ENCODE measurements at places on chromosomes 6 and 20.

GRCh38 chr20:821046-821730 lies 12.3 kb upstream of the FAM110A start:
- no peak for DNase-seq

- no peak for DNase-seq
Observed at GRCh38 chr6:30091577-30092381, 16.2 kb upstream of the RNF39 start.

DNA sequence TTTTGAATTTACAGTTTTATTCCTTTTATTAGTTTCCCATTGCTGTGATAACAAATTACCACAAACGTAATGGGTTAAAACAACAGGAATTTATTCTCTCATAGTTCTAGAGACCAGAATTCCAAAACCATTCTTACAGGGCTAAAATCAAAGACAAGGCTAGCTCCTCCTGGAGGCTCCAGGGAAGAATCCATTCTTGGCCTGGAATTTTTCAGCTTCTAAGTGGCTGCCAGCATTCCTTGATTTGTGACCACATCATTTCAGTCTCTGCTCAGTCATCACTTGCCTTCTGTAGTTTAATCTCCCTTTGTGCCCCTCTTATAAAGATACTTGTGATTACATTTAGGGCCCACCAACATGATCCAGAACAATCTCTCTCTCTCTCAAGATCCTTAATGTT lies 897 bp upstream of the SEL1L2 start:
- no peak for DNase-seq

GRCh38 chr6:42101186-42101657 lies 41.2 kb downstream of the C6orf132 start:
- no peak for DNase-seq

DNA sequence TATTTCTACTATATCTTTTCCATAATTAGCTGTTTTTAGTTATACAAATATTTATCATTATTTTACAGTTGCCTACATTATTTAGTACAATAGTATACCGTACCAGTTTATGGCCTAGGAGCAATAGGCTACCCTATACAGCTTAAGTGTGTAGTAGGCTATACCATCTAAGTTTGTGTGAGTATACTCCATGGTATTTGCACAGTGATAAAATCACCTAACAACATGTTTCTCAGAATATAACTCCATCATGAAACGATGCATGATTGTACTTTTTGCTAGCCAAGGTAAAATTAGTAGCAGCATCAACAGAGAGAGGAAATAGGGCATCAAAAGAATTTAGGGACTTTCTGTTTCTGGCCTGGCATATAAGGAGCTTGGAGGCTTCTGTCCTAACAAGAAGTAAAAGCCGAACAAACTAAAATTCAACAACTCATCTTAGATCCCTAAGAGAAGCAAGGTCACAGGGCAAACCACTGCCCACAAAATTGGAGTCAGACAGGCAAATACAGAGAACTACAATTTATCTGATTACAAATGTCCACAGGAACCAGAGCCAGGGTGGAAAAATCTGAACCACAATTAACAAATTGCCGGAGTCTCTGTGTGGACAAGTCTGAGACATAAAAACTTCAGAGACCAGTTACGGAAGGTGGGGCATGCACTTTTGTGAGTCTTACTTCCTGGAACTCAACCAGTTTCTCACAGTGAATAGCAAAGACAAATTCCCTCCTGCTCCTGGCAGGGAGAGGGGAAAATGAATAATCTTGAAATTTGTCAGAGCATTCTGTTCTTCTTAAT lies 671.4 kb downstream of the RFPL4B start:
- no peak for DNase-seq

GRCh38 chr6:30612687-30613248 lies 4.3 kb downstream of the PPP1R10 start:
- no peak for DNase-seq

DNA sequence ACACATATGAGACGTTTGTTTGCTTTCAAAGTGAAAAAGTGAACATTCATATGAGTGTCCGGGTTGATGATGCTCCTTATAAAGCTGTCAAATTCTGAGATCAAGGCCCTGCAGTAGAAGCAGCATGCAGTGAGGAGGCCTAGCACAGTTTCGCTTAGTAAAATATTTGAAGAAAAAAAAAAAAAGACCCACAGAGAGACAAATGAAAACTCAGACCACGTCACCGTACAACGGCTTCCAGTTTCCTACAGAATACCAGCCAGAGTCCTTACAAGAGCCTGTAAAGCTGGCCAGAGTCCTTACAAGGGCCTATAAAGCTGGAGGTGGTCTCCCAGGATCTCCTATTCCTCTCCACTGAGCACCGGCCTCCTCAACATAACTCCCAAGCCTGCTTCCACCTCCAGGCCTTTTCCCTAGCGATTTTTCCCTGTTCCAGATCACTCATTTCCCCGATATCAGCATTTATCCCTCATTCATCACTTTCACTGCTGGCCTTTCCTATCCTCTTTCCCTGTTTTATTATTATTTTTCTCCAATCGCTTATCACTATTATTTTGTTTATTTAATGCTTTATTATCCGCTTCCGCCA lies 1.5 kb upstream of the HMGN4 start:
- DNase-seq = peak; percentile 25

DNA sequence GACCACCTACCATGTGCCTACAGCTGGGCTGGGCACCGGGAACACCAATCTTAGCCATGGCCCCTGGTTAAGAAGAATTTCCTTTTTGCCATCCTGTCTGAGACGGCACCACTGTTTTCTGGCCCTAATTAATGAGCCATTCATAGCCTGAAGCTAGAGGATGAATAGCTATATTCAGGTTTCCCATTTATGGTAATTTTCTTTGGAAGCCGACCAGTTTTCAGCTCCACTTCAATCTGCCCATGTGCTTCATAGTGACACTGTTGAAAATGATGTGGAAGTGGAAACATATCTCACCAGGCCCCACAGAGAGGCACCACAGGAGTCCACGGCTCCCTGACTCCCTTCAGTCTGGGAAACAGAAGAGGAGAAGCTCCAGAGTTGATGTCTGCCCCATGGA lies 22.6 kb upstream of the ULBP3 start:
- no peak for DNase-seq

- DNase-seq = no peak
Observed at GRCh38 chr6:106525882-106526275, 103.4 kb downstream of the RTN4IP1 start.

DNA sequence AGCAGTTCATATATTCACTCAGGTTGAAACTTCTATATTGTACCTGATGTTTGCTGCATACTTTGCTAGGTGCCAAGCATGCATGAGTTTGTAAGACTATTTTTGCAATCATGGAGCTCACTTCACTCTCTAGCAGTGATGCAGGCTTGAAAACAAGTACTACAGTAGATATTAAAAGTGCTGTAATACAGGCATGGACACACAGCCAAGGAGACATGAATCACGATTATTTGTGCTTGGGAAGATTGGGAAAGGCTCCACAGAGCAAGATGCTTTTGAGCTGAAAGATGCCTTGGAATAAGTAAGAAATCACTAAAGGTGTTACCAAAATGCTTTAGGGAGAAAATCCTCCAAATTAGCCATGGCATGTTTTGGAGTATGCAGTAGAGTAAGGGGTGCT lies 427.4 kb downstream of the UTRN start:
- DNase-seq = no peak

DNA sequence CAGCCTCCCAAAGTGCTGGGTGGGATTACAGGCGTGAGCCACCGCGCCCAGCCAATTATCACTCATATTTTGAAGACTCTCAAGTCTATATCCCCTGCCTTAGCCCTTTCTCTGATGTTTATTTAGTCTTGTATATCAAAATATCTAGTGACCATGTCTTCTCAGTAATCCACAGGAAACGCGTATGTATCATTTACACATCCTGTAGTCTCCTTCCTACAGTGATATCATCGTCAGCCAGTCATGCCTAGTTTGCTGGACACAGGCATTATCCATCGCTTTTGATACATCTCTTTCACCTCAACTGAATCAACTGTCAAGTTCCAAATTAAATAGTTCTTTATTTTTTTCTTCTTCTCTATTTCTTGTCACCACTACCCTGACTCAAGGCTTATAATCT lies 223.7 kb downstream of the NKAIN2 start:
- no peak for DNase-seq
